Smooth muscle cell of trachea (primary cell): ENCODE measurements at places on chromosomes 2 and 18. TPM values are rescaled to one million over a fixed set of nuclear protein-coding genes. Genes with fewer than 3 reads are reported as not detected.

The ESPNL gene
- 2.3 and 9.8 TPM in 2 replicates for total RNA-seq

The CROCC2 gene
- total RNA-seq, result 0.50 and 1.0 TPM in 2 replicates

The CNGA3 gene
- total RNA-seq, result under 0.01 and 0.17 TPM in 2 replicates

The RESP18 gene
- total RNA-seq, result not detected in 2 replicates

The VIT gene
- total RNA-seq, result 1.2 and 2.3 TPM in 2 replicates

The PLB1 gene
- 2.0 and 3.8 TPM in 2 replicates for total RNA-seq

The DHRS9 gene
- total RNA-seq, result not detected in 2 replicates

The RAX gene
- total RNA-seq, result not detected in 2 replicates

The CD226 gene
- total RNA-seq, result 0.44 and 0.66 TPM in 2 replicates

The PDCD1 gene
- total RNA-seq, result not detected in 2 replicates

The DYSF gene
- total RNA-seq, result 0.15 and 0.17 TPM in 2 replicates

The TSHZ1 gene
- total RNA-seq, result 4.8 and 5.8 TPM in 2 replicates

The SGO2 gene
- total RNA-seq, result 2.2 and 22.3 TPM in 2 replicates

The LYG2 gene
- total RNA-seq, result not detected in 2 replicates

The TTN gene
- total RNA-seq, result 0.50 and 3.8 TPM in 2 replicates

The GRB14 gene
- total RNA-seq, result 0.29 and 0.83 TPM in 2 replicates

The SIX3 gene
- total RNA-seq, result not detected in 2 replicates

The MC5R gene
- not detected in 2 replicates for total RNA-seq

The SCN7A gene
- total RNA-seq, result 14.5 and 16.4 TPM in 2 replicates

The CCDC102B gene
- 18.2 and 51.8 TPM in 2 replicates for total RNA-seq

The CDC42EP3 gene
- total RNA-seq, result 8.7 and 28.9 TPM in 2 replicates

The RNF144A gene
- 0.99 and 2.0 TPM in 2 replicates for total RNA-seq
